ENCODE measurements at places on chromosomes 4 and X. TPM values are rescaled to one million over a fixed set of nuclear protein-coding genes. Genes with fewer than 3 reads are reported as not detected.
A peak's percentile ranks its signal among the peaks of the same experiment; 100 is the strongest.

DNA sequence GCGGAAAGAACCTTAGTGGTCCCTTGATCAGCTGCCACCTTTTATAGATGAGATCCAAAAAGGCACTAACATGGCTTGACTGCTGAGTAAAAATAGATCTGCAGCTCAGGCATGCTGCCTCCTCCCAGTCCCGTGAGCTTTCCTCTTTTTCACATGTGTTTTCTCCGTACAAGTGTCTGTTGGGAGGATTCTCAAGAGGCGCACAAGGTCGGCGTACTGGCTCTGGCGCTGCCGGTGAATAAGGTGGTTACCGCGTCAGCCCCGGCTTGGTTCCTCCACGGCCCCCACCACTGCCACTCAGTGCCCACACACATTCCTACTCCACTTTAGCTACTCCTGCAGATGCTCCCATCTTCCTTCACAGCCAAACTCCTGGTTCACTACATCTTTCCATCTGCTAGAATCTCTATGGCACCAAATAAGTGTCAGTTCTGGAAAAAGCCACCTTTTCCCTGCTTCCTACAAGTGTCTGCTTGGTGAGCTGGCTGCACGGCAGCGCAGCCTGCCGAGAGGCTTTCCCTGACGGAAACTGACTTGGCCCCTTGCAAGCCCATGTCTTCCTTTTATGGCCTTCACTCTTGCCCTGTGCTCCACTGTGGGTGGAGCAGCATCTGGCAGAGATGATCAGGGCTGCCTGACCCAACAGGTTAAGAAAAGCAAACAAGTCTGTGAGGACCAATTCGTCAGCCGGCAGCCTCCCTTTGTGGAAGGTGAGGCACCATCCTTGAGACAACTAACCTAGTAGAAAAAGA, 99.8 kb downstream of the KLHL8 start:
- DNase-seq: no peak

The COL4A6 gene
- total RNA-seq: 0.15 TPM

DNA sequence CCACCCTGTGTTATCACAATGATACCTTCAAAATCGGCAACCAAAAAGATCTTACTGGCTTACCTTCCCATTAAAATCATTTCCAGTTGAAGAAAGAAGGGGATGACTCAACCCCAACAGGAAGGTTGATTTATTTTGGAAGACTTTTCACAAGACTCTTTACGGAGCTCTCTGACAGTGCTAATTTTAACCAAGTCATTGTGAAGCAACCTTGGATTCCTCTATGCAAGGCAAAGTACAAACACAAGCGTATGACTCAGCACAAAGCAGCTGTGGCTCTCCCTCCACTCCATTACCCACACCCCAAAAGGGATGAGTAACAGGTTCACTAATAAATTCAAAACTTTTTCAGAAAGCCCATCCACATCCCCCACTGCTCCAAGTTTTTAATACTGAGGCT, 213.8 kb upstream of the FGF13 start:
- no peak for DNase-seq

- DNase-seq: no peak
These were observed 9.8 kb downstream of the DCAF8L2 start for GRCh38 chrX:27599928-27600327.

The SLC10A4 gene
- 0.61 TPM for total RNA-seq

GRCh38 chrX:18701621-18702361, 5.7 kb upstream of the PPEF1 start:
- DNase-seq: peak; percentile 40

GRCh38 chr4:48777739-48778138, 2.3 kb downstream of the FRYL start:
- DNase-seq: no peak

DNA sequence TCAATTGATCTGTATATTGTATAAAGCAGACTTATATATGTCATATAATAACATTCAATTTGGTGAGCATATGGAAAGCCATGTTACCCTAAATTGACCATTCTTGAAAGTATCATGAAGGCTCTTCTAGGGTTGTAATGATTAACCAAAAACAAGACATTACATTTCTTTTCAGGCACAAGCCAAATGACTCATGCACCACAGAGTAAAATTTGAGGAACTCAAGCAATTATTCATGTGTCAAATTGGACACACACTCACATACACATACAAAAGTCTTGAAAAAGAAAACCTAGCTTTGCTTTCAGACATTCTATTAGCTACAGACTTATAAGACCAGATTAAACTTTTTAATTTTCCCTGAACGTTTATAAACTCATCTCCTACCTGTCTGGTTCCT, 146.5 kb upstream of the PCDH18 start:
- DNase-seq: no peak

GRCh38 chr4:63459329-63459728, 949.9 kb downstream of the TECRL start:
- no peak for DNase-seq

DNA sequence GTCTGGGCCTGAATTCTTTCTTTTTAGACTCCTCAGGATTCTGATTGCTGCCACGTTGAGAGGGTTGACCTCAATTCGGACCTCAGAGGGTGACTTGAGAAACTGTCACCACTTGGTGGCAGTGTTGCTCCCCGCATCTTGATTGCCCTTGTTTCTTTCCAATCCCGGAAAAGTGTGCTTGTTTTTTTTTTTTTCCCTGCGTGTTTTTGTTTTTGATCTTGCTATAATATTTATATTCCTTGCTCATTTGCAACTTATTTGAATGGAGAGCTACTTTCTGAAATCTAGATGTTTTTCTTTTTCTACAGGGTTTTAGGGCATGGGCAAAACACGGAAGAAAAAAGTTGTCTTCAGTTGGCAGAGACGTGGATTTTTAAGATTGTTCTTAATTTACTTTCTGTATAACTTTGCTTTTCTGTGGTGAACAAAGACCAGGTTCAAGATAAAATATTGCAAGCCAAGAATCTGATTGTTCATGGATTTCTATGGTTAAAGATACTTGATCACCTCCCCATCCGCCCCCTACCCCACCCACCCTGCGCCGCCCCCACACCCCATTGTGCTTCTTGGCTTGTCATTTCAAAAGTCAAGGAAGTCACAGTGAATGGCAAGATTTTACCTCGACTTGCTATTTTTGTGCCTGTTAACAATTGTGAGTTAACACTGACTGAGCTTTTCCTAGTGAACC, 102.0 kb downstream of the PTTG2 start:
- DNase-seq: peak; percentile 67

DNA sequence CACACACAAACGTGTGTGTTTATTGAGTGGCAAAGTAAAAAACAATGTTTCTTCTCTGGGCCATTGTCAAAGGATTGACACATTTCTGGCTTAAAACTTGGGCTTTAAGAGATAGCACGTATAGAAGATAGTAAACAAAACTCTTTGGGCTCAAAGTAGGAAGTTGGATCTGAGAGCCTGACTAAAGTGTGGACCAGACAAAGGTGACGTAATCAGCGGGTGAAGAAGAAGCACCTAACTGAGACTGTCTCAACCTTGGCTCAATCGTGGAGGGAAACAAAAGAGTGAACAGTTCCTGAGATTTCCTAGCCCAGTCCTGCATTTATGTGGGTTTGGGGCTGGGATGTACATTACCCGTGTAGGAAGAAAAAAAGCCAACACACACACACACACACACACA, 13.7 kb downstream of the PFKFB1 start:
- DNase-seq: no peak

DNA sequence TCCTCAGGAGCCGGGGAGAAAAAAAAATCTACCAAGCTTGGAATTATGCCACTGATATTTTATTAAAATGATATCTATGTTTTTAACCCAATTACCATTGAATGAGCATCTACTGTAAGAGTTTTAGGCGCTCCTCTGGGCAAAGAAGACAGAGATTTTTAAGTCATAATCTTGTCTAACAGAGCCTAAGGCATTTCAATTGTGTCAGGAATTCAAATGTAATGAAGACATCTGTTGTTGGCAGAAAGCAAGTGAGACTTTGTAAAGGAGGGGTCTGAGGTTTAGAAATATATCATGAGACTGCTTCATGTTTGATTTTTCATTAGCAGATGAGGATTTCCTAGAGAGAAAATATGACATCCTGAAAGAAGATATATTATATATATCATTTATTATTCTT, 1158.1 kb downstream of the FSTL5 start:
- DNase-seq: no peak

DNA sequence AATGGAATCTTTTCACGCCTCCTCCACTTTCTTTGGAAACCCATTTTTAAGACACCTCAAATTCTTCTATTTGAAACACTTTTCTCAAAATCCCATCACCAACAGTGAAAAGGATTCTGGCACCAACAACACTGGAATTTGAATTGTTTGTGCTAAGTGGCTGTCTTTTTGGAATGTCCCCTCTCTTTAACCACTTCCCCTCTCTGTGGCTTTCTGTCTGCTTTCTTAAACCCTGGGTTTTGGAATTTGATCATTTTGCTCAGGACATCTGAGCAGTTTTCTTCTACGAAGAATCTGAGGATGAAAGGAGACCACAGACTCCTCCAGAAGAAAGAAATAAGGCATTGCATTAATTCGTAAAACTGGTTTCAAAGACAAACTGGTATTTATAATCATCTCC, 89.0 kb downstream of the MXRA5 start:
- no peak for DNase-seq

- no peak for DNase-seq
These were observed 128.0 kb upstream of the VEGFC start for GRCh38 chr4:176920694-176921093.

- DNase-seq: no peak
These were observed 19.8 kb downstream of the TMLHE start for GRCh38 chrX:155592981-155593380.

- no peak for DNase-seq
These were observed 21.7 kb upstream of the CD40LG start for GRCh38 chrX:136626237-136626636.

The OTUD6A gene
- total RNA-seq: not detected

- DNase-seq: peak; percentile 8
These were observed 305.4 kb downstream of the PCDH18 start for GRCh38 chr4:137226900-137227299.

DNA sequence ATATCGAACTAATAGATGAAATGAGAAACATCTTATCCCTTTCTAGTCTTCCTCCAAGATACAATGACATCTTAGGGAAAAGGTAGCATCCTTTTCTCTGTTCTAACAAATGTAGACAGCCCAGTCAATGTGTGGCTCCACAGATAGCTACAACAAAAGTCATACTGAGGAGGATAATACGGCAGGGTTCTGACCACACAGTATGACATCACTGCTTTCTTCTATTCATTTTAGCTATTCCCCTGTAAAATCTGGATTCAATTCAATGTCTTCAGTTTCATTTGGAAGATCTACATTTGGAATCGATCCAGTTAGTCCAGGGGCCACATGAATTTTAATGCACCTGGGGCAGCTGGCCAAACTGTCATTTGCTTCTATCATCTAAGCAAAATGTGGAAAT, 51.4 kb downstream of the ENOX2 start:
- no peak for DNase-seq

- peak; percentile 6 for DNase-seq
These were observed 33.6 kb upstream of the NOCT start for GRCh38 chr4:138981930-138982390.

The EGF gene
- total RNA-seq: 1.6 TPM

The RIPPLY1 gene
- total RNA-seq: 0.31 TPM

The TMLHE gene
- 21.5 TPM for total RNA-seq

DNA sequence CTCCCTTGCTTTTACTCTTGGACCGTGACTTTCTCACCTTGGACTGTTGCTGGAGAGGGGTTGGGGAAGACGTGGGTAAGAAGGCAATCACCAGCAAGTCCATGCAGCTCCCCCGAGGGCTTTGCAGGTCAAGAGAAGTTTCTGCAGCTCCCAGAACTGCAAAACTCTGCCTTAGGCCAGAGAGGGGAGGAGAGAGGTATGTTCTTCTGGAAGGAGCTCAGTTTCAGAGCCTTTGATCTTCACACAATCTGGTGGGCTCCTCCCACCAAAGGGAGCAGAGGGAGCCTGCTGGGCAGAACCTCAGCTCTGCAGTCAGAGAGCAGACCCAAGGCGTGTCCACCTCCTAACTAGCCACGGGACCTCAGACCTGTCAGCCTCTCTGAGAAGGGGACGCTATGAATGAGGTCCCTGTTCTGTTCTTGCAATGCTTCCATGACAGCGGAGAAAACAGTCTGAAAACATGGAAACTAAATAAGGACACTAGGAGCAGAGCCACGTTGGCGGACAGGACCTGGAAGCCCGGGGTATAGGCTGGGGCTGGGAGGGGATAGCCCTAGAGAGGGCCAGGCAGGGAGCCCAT, 92.8 kb downstream of the EVC2 start:
- DNase-seq: no peak

The C1QTNF7 gene
- not detected for total RNA-seq

The ZMAT1 gene
- total RNA-seq: 4.4 TPM

- no peak for DNase-seq
These were observed 66.9 kb upstream of the PPARGC1A start for GRCh38 chr4:23956601-23957364.

DNA sequence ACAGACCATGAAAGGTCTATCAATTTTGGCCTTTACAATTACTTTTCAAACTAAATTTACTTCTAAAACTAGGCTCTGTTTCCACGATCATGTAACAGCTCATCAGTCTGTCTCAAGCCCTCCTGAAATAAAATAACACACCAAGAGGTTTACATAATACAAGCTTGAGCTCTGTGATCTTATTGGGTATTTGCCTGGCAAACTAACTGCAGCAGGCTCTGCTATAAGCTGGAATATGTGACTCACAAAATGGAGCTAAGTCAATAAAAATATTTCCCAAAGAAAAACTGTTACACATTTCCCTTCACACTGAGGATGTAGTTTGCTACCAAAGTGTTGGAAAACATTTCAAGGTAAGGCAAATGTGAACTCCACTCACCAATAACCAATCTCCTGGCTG, 94.7 kb upstream of the GPM6B start:
- DNase-seq: no peak

DNA sequence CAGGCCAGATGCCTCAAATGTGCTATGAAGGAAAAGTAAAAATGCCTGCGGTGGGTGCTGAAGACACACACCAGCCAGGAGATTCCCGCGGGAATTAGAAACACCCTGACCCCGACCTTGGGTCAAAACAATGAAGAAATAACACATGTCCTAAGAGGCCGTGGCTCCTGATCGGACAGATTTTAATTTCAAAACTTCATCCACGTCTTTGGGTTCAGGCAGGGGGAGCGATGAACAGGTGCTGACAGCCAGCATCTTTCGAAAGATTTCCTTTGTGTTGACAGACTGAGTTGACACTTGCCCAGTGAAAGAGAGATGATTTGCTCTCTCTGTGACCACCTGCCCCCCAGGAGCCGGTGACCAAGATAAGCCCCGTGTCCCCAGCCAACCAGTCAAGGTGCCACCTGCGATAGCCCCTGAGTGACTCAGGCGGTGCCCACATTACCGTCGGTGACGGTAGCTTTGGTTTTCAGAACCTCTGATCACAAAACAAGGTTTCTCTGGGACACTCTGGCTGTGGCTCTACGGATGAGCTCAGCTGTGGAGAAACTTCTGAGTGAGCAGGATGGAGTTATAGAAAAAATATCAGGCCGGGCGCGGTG, 11.0 kb upstream of the IL3RA start:
- no peak for DNase-seq

DNA sequence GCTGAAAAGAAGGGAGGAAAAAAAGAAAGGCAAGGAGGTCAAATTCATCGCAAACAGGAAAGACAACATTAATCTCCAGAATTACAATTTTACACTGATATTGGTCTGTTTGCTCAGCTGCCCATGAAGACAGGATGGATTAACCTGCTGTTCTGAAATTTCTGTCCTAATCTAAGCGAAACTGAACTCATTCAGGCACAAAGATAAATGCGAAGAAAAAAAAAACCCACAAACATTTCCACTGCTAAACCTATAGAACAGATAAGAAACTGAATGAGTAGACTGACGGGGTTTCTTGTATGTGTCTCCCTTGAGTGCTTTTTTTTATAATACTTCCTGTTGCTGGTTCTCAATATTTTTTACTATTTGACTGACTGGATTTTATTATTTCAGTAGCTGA, 251.8 kb upstream of the FTHL17 start:
- no peak for DNase-seq
